ENCODE measurements at places on chromosomes 7 and 10. TPM values are rescaled to one million over a fixed set of nuclear protein-coding genes. Genes with fewer than 3 reads are reported as not detected.

Gene GJD4
- total RNA-seq: not detected

Gene TAC1
- 3.0 TPM for total RNA-seq

GRCh38 chr7:138208864-138209263 lies 132.6 kb downstream of the AKR1D1 start:
- no peak for DNase-seq

Gene PNPLA8
- 23.1 TPM for total RNA-seq

DNA sequence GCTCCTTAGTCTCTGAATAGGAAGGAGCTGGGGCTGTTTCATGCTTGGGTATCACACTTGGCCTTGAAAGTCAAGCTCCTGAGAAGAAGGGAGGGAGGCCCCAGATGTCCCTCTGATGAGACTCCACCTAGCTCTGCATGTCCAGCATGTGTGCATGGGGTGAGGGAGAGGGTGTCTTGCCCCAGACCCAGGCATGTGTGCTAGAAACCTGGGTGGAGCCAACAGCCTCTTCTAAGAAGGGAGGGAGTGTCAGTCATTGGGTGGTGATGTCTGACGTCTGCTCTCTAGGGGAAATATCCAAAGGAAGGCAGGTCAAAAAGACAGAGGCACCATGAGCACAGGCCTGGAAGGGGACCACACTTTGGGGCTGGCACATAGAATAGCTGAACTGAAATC lies 159.0 kb downstream of the CDH23 start:
- DNase-seq: no peak

Measured in activated T-cell treated with anti-CD3 and anti-CD28 coated beads, Interleukin-2, amount 50 U/mL, for 72 hours (primary cell).